GM03348 (cell line): ENCODE measurements at places on chromosomes 11 and 22.

- DNase-seq: no peak
These were observed 21.6 kb upstream of the TEF start for GRCh38 chr22:41360126-41360525.

GRCh38 chr11:94767701-94768601 lies at the start of gene AMOTL1:
TSS of gene AMOTL1 (plus strand) at chr11:94768356. CDS start at chr11:94768512, 156 bp downstream.
- DNase-seq: peak; percentile 93

DNA sequence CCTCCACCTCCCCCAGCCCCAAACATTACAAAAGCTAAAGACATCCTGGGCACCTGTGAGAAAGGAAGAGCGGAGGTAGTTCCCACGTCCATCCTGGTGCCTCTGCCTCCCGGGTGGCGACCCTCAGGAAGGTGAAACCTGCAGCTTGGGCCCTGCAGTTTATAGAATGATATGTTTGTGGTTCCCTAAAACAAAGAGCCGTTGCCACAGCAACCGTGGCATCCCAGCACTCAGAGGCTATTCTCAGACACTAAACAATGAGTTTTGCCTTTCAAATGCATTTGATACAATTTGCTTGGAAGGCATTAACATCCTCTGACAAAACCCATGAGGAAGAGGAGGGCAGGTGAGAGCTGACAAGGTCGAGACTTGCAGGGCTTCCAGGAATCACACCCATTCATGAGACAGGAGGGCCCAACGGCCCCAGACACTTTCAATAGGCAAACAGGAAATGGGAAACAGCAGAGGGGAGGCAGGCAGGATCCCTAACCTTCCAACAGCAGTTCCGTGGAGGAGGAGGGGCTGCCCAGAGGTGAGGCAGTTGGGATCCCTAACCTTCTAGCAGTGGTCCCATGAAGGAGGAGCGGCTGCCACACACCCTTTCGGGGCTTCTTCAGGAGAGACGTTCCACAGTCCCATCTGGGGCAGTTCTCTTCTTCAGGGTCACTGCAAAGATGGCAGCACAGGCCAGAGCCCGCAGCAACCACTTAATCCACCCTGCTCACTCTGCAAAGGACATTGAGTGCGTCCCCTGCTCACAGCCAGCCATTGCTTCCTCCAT lies 379.2 kb downstream of the SHANK2 start:
- DNase-seq: no peak

GRCh38 chr11:6328321-6328720 lies 8.0 kb upstream of the CAVIN3 start:
- DNase-seq: peak; percentile 44

DNA sequence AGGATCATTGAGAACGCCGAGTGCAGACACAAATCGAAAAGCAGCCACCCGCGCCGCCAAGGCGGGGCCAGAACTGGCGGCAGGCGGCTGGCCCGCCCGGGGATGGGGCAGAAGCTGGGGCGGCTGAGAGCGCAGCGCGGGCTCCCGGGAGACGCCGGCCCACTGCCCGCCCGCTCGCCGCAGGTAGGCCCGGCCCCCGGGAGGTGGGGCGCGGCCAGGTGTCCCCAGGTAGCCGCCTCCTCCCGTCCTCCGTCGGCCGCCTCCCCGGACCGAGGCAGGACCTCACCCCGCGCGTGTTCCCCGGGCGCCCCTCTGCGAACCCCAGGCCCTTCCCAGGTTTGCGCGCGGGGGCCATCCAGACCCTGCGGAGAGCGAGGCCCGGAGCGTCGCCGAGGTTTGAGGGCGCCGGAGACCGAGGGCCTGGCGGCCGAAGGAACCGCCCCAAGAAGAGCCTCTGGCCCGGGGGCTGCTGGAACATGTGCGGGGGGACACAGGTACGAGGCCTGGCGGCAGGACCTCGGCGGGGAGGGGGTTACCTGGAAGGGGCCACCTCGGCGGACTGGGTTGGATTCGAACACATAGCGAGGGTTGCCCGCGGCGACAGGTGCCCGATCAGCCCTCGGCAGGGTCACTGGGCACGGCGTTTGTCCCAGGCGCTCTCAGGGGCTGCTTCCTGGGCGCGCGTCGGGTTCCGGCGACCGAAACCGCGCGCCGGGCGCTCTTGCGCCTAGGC lies at the start of gene PRRG4:
PRRG4 (plus strand) TSS at position 248 of the 733 bp plus-strand sequence. CDS start 603 bp downstream, outside the sequence.
- DNase-seq: peak; percentile 73

DNA sequence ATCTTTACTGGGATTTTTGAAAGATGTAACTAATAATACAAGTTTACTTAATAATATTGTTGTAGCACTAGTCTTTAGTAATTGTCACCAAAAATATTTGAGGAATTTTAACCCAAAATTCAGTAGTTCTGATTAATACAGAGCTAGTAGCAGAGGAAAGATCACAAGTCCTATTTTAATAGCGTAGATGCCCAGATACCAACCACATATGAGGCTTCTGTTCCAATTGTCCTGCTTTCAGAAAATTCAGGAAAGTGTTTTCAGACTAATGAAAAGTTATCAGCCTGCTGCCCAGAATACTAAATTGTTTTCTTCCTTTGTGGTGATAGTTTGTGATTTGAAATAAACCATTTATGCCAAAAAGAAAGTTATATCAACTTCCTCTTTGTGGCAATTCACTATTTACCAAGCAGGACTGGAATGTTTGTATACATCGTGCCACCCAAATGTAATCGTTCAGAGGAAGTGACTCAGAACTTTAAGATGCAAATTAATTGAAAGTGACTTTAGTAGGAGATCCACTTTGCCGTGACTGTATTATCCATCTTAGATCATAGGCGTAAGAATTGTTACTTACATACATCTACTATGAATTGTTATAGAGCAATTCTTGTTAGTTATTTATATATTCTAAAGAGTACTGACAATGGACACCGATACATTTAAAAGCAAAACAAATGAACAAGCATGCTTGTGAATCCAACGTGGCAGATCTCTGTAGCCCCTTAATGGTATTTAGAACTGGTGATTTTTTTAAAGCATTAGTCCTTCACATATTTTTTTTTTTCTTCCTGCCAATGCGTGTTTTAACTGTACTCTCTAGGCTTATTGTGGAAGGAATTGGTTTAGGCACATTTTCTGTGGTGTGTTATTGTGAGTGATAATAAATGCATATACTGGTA lies 231.0 kb downstream of the DDX10 start:
- DNase-seq: no peak

DNA sequence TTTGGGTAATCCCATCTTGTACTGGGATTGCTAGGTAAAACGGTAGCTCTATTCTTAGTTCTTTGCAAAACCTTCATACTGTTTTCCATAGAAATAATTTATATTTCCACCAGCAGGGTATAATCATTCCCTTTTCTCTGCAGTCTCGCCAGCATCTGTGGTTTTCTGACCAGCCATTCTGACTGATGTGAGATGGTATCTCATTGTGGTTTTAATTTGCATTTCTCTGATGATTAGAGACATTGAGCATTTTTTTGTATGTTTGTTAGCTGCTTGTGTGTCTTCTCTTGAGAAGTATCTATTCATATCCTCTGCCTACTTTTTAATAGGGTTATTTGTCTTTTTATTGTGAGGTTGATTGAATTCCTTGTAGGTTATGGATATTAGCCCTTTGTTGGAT lies 220.9 kb downstream of the PGR start:
- peak; percentile 7 for DNase-seq

- no peak for DNase-seq
These were observed 6.2 kb downstream of the FAM227A start for GRCh38 chr22:38649841-38650522.

DNA sequence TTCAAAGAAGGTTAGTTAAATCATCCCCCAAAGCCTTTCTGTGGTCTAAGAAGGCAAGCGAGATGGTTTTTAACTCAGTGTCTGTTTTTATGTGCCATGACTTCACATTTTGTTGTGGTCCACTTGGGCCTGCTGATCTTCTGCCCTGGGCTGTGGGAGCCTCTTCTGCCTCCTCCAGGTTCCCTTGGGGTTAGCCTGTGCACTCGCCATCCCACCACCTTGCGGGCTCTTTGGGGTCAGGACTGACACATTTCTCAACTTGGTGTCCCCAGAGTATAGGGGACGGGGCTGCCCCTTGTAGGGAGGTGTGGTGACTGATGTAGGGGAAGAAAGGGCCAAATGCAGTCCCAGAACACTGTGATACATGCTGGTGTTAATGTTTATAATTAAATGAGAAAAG lies 207.0 kb downstream of the TBC1D22A start:
- DNase-seq: no peak

DNA sequence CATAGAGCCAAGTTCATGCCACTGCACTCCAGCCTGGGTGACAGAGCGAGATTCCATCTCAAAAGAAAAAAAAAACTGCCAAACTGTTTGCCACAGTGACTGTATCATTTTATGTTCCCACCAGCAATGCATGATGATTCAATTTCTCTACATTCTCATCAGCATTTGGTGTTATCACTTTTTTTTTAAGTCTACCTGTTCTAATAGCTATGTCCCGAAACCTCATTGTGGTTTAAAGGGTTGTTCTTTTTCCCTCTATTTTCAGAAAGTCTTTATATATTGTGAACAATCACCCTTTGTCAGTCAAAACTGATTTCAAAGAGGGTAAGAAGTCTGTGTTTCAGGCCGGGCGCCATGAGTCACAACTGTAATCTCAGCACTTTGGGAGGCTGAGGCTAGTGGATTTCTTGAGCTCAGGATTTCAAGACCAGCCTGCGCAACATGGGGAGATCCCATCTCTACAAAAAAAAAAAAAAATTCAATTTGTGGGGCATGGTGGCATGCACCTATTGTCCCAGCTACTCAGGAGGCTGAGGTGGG lies 14.8 kb upstream of the FAM168A start:
- DNase-seq: no peak

DNA sequence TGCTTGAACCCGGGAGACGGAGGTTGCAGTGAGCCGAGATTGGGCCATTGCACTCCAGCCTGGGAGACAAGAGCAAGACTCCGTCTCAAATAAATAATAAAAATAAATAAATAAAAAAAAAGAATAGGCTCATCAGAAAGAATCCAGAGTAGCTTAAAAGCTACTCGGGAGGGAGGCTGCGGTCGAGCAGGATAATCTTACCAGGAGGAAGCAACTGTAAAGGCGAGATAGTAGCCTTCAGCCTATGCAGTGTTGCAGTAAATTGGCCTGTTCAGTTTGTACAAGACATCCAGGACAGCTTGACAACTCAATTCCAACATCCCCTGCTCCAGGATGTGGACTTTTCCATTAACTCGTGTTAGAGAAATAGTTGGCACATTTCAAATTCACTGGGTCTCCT lies 1164.7 kb downstream of the LRRC4C start:
- no peak for DNase-seq

DNA sequence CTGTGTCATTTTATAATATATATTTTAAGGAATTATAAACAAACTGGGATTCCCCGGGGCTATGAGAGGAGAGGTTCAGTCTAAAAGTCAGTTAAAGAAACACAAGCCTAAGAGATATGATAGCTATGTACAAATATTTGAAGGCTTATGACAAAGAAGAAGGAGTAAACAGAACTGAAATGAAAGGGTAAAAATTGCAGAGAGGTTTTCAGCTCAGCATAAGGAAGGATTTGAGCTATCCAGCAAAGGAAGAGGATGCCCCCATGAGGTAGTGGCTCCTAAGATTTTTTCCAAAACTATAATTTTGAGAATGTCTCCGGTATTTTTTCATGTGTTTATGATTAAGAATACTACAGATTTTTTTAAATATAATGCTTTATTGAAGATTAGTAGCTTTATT lies 57.9 kb upstream of the ANGPTL5 start:
- peak; percentile 37 for DNase-seq

DNA sequence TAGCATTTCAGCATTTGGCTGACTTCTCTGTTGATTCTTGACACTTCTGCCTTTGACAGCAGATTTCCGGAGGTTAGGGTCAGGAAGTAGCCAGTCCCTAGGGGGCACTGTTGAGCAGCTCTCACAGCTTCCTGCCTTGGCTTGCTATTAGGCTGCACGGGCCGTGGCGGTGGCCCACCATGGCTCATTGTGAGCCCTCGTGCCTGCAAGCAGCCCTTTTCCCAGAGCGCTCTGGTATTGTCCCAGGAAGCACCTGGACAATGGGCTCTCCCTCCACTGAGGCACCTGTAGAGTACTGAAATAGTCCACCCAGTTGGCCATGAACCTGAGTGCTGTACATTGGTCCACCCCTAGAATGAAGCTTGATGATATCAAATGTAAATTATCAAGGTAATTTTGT lies 100.2 kb upstream of the GAL start:
- peak; percentile 25 for DNase-seq

DNA sequence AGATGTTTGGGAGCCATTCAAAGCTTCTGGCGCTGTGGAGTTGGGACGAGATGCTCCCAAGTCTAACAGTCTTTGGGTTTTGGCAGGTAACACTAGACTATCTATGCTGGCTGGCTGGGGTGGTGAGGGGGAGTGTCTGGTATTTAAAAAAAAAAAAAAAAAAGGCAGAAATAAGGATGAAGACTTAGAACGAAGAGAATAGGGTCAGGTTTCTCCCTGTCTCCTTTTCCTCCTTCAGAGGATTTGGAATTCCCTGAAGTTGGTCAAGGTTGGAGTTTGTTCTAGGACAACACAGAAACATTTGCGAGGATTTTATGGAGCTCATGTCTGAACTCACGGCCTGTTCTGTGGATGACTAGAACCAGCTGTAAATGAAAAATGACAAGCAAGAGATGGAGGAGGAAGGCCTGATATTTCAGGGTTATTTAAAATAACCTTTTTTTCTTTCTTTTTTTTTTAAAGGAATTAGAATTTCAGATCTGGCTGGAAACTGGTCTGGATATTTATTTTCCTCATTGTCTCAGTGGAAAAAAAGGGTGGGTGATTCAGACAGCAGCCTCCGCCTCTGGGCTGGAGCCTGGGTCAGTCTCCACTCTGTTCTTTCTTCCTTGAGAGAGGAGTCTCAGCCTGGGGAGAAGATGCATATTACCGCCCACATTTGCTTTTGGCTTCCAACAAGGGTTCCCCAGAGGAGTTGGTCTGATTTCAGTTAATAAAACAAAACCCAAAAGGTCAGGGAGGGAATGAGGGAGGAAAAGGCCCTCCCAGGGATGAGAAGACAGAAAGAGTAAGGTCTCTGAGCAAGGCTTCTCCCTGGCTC lies 80.1 kb downstream of the USP35 start:
- DNase-seq: peak; percentile 74

- no peak for DNase-seq
These were observed 362.1 kb upstream of the PDGFD start for GRCh38 chr11:104526006-104526405.

DNA sequence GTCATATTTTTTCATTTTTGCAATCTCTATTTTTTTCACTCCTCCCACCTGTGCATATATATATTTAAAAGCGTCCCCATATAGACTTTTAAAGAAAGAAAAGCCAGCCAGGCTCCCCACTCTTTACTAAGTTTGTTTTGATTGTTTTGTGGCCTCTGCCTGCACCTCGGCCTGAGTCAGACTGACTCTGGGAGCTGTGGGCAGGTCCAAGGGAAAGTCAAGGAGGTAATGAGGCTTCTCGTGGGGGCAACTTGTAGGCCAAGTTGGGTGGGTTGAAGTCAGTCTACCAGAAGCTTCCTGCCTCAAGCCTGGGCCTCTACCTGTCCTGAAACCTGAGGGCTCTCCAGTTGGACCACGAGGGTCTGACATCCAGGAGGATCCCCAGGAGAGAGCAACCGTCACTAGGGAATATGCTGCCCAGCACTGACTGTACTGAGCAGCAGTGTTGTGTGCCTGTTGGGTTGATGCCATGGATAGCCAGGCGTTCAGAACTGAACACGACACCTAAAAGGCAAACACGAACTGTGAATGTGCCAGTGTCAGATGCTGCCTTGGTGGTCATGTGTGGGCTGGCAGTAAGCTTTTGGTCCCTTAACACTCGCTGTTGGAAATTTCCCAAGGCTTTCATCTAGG lies 58.8 kb downstream of the BMAL1 start:
- DNase-seq: no peak
